ENCODE measurements at places on chromosomes 7 and 10. TPM values are rescaled to one million over a fixed set of nuclear protein-coding genes. Genes with fewer than 3 reads are reported as not detected.

GRCh38 chr7:43834463-43835251 is 34.7 kb downstream of the MRPS24 start:
- no peak for DNase-seq

GRCh38 chr7:100965723-100966541 is 3.4 kb upstream of the MUC12 start:
- DNase-seq: peak; percentile 86

DNA sequence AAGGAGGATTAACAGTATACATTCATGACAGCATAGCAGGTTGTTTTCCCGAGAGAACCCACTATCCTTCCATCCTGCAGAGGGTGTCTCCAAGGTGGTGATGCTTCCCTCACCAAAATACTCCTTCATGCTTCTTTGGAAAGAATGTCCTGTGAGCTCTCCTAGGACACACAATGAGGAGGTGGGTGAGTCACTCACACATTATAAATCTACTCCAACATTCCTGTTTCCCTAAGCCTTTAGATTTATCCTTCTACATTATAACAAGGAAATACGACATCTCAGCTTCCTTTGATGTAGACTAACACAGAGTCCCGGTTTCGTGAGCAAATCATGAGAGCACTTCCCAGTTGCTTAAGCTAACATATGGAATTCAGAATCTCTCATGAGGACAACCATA is 689.7 kb upstream of the CELF2 start:
- DNase-seq: no peak

GRCh38 chr10:30821994-30822692 is 192.6 kb upstream of the LYZL2 start:
- DNase-seq: no peak

- DNase-seq: peak; percentile 49
These were observed 6.2 kb upstream of the MYL7 start for GRCh38 chr7:44147026-44147991.

DNA sequence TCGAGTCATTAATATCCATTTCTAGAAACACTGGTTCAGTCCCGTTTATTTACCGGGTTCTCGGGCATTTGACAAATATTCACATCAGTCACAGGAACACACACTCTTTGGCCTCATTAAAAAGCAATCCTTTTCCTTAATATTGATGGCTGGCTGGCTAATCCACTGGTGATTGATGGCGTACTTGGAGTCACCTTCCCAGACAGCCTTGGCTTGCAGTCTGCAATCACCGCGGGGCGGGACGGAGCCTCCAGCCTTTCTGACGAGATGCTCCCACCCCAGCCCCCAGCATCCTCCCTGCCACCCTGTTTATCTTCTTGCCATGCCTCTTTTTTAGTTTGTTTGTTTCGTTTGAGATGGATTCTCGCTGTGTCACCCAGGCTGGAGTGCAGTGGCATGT is 36.6 kb downstream of the SRRM3 start:
- DNase-seq: no peak

GRCh38 chr10:91520661-91521060 is 110.5 kb downstream of the HECTD2 start:
- DNase-seq: peak; percentile 79

The SH2D4B gene
- 0.33 TPM for total RNA-seq
